Stimulated activated CD8-positive, alpha-beta memory T cell treated with anti-CD3 and anti-CD28 coated beads, Interleukin-4, amount 100 ng/mL, for 1 hour (primary cell): ENCODE measurements at places on chromosomes 4 and X.

DNA sequence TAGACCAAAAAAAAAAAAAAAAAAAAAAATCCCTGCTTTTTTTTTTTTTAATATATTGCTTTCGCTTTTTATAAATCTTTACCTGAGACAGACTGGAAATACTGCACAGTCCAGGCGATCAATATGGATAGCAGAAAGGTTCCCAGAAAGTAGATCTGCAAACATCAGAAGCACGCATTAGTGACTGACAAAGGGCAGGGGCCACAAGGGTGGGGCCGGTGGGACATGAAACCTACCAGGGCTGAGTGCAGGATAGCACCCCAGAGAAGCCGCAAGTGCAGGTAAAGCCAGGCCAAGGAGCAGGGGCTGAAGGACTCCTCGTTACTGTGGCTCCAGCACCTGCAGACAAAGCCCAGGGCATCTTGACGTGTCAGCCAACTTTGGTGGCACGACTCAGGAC is 101.8 kb downstream of the SLC34A2 start:
- DNase-seq = no peak

GRCh38 chrX:106220177-106220576 is 52.1 kb downstream of the PWWP3B start:
- no peak for DNase-seq

- no peak for DNase-seq
These were observed 70.6 kb downstream of the MAGEC2 start for GRCh38 chrX:142134533-142134932.

DNA sequence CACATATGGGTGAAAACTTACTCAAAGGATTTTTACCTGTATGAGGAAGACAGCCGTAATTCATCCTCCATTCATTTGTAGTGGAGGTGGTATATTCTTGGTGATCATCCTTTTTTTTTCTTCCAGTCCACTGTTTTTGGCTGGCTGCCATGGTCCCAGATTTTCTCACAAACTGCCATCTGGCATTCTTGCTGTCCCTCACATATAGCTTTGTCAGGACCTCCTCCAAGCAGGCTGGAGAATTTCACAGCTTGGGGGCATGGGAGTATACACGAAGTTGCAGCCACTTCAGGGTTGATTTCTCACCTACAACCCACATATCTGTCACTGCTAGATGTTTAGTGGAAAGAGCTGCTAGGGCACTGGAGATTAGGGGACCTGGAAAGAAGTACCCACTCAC is 401.0 kb downstream of the IL1RAPL1 start:
- no peak for DNase-seq

GRCh38 chr4:10007793-10008608 is 13.3 kb downstream of the SLC2A9 start:
- no peak for DNase-seq

DNA sequence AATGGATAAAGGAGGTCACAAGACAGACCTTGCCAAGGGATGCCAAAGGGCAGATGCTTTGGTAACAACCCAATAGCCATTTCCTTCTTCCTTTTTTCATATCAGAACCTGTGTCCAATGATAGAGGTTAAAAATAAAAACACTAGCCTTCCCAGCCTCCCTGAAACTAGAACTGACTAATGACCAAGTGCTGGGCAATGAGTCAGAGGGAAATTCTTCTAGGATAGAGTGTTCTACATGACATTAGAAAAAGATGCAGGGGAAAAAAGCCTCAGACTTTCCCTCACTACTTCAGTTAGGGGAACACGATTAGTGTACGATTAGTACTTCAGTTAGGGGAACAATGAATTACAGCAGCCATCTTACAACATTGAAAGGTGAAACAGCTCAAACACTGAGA is 29.3 kb upstream of the FAM47C start:
- DNase-seq = no peak

- DNase-seq = no peak
These were observed 639.7 kb upstream of the ACTRT1 start for GRCh38 chrX:128691872-128692271.

DNA sequence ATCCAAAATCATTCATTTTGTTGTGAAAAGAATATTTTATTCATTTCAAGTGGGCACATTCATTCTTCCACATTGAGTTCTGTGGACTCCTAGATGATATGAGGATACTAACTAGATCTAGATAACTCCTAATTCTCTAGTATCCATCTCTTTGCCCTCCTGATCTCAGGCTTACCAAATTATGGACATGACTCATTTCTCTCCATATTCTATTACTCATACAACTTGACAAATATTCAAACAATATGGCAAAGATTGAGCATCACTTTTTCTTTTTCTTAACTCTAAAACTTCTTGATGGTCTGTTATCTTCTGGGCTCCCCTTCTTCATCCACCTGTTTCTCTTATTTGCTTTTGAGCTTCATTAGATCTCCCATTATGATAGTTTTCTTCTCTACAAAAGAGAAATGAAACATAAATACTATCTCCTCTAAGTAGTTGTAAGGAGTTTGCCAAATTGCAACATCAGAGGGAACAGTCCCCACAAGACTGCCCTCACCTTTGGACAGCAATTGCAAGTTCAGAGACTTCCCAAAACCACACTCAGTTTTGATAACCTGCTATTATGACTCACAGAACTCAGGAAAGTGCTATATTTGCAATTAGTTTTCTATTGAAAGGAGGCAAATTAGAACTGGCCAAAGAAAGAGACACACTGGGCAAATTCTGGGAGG is 422.9 kb downstream of the SPRY1 start:
- DNase-seq = no peak
